Cardiac septum (tissue), 1 donor: ENCODE measurements at places on chromosomes 2 and 18. TPM values are rescaled to one million over a fixed set of nuclear protein-coding genes. Genes with fewer than 3 reads are reported as not detected.

ADGRF3 gene
- total RNA-seq = 0.51 TPM

DTNA gene
- 208 TPM for total RNA-seq

LCT gene
- not detected for total RNA-seq

CTAGE1 gene
- total RNA-seq = 0.13 TPM

COL3A1 gene
- total RNA-seq = 180 TPM

LAMA3 gene
- total RNA-seq = 3.0 TPM

UGT1A10 gene
- not detected for total RNA-seq

SLC5A7 gene
- not detected for total RNA-seq

HNRNPA3 gene
- total RNA-seq = 95.7 TPM

STK25 gene
- total RNA-seq = 95.9 TPM
